Mucosa of gallbladder (tissue), 1 donor: ENCODE measurements at places on chromosomes 6 and 20.

- DNase-seq = no peak
These were observed 24.5 kb upstream of the CD83 start for GRCh38 chr6:14092838-14093789.

DNA sequence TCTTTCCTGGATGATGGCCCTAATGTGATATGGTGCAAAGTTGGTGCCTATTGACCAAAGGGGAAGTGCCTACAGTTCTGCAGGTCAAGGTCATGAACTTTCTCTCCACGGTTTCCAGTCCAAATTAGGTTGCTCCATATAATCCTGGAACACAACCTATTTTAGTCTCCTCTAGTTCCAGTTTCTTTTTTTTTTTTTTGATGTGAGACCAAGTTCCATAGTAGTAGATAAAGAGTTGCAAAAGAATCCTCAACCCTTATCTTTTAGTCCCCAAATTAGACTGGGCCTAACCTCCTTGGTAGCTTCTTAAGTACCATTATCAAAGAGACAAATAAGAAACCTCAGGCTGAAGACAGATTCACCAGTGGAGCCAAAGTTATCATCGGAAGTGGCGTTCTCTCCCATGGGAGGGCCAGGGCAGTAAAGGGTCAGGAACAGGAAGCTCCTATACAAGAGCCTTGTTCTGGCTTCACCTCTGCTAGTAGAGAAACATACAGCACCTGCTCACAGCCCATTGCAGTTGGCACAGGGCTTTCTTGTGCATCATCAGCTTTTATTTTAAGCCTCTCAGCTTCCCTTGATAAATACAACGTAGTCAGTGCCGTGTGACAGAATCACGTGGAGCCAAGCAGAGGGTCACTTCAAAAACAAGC, 132.2 kb upstream of the RREB1 start:
- DNase-seq = no peak

- no peak for DNase-seq
These were observed 2.1 kb downstream of the BTN3A2 start for GRCh38 chr6:26367114-26367513.

GRCh38 chr6:3796719-3797041, 45.2 kb upstream of the PXDC1 start:
- no peak for DNase-seq

- DNase-seq = no peak
These were observed 88.8 kb downstream of the PCSK2 start for GRCh38 chr20:17315407-17316231.

- DNase-seq = no peak
These were observed 28.8 kb downstream of the RIOK1 start for GRCh38 chr6:7418238-7418905.

DNA sequence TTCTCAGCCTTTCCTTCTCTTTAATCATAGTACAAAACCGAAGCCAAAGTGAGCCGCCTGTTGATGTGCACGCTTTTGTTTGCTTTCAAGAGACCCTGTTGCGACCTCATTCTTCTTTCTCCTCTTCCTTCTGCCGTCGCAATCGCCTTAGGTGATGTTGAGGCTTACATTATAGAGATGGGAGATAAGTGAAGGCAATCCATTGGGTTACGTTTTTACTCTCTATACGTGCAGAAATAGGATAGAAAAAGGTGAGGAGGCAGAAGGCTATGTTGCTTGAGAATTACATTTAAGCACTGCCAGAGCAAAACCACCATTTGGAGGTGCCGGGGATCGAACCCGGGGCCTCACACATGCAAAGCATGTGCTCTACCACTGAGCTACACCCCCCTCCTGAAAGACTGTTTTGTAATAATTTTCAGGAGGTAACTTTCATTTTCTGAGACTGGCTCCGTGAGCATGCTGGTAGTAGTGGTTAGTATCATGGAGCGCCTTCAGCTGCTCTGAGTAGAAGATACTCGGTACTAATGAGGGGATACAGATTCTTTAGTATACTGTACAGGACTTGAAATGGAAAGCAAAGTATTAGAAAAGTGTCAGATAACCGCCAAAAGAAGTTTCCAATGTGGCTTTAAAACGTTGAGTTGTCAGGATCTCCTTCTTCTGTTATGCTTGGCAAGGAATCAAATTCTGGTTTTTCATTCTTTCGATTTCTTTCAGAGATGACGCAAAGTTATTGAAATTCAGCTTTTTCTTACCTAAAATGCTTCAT, 165.6 kb downstream of the TRIM27 start:
- DNase-seq = no peak

DNA sequence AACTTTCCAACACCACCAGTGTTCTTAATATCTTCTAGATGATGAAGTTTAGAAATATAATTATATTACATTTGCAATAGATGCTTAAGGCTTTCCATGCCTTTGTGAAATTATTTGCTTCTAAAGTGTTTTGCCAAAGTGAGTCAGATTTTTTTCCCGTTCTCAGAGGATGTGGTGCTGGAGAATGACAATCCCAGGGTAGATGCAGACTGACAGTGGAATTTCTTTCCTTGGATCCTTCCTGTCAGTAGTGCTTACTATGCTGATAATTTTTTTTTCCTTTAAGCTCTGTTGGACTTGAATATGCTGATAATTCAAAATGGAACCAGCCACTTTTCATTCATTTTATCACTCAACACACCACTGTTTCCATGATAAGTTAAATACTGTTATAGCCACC, 59.9 kb upstream of the SOX4 start:
- DNase-seq = no peak

DNA sequence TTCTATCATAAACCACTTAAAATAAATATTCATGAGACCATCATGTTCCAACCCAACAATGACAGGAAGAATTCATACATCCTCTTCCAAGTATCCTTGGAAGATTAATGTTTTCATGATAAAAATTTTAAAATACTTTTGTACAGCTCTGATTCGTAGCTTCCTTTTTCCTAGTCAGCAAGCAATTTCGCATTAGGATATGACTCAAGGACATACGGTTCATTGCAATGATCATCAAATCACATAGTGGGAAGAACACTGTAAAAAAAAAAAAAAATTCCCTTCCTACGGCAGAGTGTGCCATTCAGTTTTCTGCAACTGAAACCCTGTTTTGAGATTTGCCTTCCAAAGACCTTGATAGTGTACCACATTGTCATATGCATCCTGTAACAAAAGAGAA, 35.3 kb upstream of the GFOD1 start:
- DNase-seq = no peak

- DNase-seq = no peak
These were observed 191.6 kb downstream of the MYLK4 start for GRCh38 chr6:2558861-2559801.

- DNase-seq = peak; percentile 65
These were observed 17.8 kb downstream of the LRP11 start for GRCh38 chr6:149846321-149846720.

GRCh38 chr6:106939848-106940247, 34.7 kb downstream of the CD24 start:
- no peak for DNase-seq

DNA sequence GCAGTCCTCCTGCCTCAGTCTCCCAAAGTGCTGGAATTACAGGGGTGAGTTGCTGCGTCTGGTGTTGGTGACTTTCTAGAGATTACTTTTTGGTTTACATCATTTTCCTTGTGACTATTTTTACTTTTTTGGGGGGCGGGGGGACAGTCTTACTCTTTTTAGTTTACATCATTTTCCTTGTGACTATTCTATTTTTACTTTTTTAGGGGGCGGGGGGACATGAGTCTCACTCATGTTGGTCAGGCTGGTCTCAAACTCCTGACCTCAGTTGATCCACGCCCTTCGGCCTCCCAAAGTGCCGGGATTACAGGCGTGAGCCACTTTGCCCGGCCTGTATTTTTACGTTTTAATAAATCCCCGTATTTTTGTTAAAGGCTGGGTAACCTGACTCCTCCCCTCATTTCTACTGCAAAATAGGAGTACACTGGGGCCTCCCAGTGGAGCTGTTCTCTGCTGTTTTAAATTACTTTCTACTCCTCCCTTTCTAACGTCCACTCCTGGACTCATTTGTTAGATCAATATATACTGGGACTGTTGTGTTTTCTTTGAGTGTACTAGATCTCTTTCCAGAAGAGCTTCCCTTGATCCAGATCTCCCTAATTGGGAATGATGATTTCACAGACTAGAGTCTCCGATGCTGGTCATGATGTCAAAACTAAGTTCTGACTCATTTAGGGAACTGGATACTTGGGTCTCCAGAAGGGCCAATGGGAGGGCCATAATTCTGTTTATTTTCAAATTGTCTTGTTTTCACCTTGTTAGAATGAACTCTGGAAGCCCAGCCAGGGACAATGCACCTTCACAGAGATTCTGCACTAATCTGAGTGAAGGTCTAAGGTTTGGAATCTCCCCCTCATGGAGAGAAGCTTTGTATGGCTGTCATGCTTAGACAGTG, 9.2 kb downstream of the HSPA1B start:
- DNase-seq = no peak
